ENCODE measurements at places on chromosomes 12 and 14.

DNA sequence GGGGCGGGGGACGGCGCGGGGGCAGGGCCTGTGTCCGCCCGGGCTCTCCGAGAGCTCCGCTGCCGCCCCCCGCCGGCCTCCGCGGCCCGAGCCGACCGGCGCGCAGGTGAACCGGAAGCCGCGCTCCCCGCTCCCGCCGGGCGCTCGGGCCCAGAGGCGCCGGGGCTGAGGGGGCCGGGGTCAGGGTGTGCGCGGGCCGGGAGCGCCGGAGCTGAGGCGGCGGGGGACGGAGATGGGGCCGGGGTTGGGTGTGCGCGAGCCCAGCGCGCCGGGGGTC lies 431 bp downstream of the HIP1R start:
- no peak overlapping the region for H3K27ac ChIP-seq
- DNase-seq, result peak; percentile 51
- no peaks in the 10 kb centered on the region for H3K36me3 ChIP-seq
- peaks cover 19% of the 10 kb centered on the region for H3K27me3 ChIP-seq
- H3K4me1 ChIP-seq, result no peaks in the 10 kb centered on the region

GRCh38 chr12:6535960-6536847 lies 1.9 kb downstream of the GAPDH start:
- peaks cover 28% of the 10 kb centered on the region for H3K36me3 ChIP-seq
- no peak for DNase-seq
- no peaks in the 10 kb centered on the region for H3K4me1 ChIP-seq
- H3K27me3 ChIP-seq, result no peaks in the 10 kb centered on the region
- peak overlapping the region; percentile 98 for H3K27ac ChIP-seq

DNA sequence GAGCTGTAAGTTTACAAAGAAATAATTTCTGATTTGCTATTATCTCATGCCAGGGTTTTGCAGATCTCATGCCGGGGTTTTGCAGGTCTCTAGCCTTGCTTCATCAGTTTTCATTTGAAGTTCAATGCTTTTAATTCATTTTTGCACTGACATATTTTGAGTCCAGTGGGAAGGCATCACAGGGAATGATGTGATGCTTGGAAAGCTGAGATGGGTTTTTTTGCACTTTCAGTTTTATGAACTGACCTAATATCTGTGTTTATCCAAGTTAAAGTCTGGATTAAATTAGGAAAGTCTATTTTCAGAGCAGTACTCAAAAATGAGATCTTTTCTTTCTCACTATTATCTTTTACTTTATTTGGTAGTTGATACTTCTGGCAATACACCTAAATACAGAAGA lies 23.6 kb upstream of the REP15 start:
- H3K27ac ChIP-seq, result no peak overlapping the region
- 0 out of 2 replicates have a peak, but pooled peaks cover under 1% of the 10 kb centered on the region for H3K36me3 ChIP-seq
- no peaks in the 10 kb centered on the region for H3K27me3 ChIP-seq
- no peak overlapping the region for H3K4me3 ChIP-seq
- no peak for DNase-seq
- H3K4me1 ChIP-seq, result no peaks in the 10 kb centered on the region

- no peak overlapping the region for H3K27ac ChIP-seq
- H3K4me1 ChIP-seq, result no peaks in the 10 kb centered on the region
- no peak for DNase-seq
- peaks cover 3% of the 10 kb centered on the region for H3K36me3 ChIP-seq
- no peak overlapping the region for H3K4me3 ChIP-seq
- H3K27me3 ChIP-seq, result no peaks in the 10 kb centered on the region
Measured at GRCh38 chr14:39416072-39416471, 16.2 kb downstream of the FBXO33 start.

- H3K27me3 ChIP-seq, result no peaks in the 10 kb centered on the region
- DNase-seq, result no peak
- no peak overlapping the region for H3K4me3 ChIP-seq
Measured at GRCh38 chr14:61649283-61649682, 46.0 kb upstream of the HIF1A start.

DNA sequence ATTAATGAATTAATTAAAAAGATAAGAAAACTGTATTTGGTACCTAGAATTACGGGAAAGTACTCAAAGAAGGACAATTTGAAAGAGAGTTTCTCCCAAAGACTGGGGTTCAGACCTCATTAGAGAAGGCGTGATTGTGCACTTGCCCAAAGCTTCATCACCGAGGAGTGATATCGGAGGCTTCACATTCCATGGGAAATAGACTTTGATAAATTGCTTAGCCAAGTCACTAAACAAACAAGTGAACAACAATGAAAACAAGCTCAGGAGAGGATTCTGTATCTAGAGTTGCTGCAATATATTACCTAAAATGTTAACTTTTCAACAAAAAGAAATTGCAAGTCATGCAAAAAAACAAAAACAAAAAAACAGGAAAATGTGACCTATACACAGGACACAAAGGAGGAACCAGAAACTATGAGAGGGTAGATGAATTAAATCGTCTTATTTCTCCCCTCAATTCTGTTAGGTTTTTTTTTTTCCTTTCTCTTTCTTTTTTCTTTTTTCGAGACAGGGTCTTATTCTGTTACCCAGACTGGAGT lies 3.4 kb downstream of the SPATA7 start:
- no peak overlapping the region for H3K27ac ChIP-seq
- H3K36me3 ChIP-seq, result 0 out of 2 replicates have a peak, but pooled peaks cover 3% of the 10 kb centered on the region
- H3K27me3 ChIP-seq, result no peaks in the 10 kb centered on the region
- DNase-seq, result no peak
- no peaks in the 10 kb centered on the region for H3K4me1 ChIP-seq
- H3K4me3 ChIP-seq, result no peak overlapping the region

GRCh38 chr14:104687601-104688504 lies 1.6 kb upstream of the INF2 start:
- no peak for DNase-seq
- no peak overlapping the region for H3K4me3 ChIP-seq
- H3K27ac ChIP-seq, result no peak overlapping the region
- no peaks in the 10 kb centered on the region for H3K36me3 ChIP-seq
- no peaks in the 10 kb centered on the region for H3K27me3 ChIP-seq

DNA sequence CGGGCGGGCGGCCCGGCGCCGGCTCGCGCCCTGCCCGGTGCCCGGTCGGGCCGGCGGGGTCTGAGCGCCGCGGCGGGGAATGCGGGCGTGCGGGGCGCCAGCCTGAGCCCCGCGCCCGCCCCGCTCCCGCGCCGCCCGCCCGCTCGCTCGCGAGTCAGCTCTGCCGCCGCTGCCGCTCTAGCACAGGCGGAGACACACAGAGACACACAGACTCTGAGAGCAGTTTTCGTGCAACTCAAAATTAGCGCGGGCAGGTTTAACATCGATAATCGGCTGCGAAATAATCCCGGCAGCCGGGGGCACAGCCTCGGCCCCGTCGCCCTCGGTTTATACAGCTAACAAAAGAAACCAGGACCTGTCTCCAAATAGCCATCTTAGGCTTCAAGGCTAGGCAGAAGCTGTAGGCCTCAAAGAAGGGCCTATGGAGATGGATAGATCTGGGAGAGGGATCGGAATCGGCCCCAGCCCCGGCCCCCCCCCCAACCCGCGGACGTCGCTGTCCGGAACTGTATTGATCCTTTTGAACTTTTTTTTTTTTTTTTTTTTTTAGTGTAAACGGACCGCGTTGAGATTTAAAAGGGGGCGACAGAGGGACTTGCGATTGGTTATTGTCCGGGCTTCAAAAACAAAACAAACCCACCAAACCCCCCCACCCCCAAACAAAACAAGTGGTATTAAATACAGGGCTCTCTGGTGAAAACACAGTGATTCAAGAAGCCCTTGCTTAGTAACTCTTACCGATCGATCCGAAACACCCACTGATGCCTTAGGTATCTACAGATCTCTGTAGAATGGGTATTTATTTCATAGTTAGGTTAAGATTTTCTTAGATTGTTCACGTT lies 1.1 kb downstream of the ARID2 start:
- DNase-seq, result peak; percentile 62
- no peaks in the 10 kb centered on the region for H3K36me3 ChIP-seq
- no peaks in the 10 kb centered on the region for H3K27me3 ChIP-seq
- peak overlapping the region; percentile 93 for H3K4me3 ChIP-seq
- peak overlapping the region; percentile 74 for H3K27ac ChIP-seq

GRCh38 chr14:37600880-37601741 lies 5.7 kb downstream of the TTC6 start:
- no peak overlapping the region for H3K27ac ChIP-seq
- H3K4me3 ChIP-seq, result no peak overlapping the region
- H3K36me3 ChIP-seq, result no peaks in the 10 kb centered on the region

DNA sequence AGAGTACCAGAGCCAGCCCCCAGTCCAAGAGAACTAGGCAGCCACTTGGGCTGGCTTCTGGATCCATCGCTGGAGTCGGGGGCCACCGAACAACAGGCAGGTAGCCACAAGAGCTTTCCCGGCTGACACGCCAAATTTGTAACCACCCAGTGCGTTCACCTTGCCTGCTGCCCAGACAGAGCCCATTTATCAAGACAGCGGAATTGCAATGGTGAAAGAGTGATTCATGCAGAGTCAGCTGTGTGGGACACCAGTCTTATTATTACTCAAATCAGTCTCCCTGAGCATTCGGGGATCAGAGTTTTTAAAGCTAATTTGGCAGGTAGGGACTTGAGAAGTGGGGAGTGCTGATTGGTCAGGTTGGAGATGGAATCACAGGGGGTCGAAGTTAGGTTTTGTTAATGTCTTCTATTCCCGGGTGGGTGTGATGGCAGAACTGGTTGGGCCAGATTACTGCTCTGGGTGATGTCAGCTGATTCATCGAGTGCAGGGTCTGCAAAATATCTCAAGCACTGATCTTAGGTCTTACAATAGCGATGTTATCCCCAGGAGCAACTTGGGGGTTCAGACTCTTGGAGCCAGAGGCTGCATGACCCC lies 64.3 kb downstream of the PDE6H start:
- H3K27me3 ChIP-seq, result no peaks in the 10 kb centered on the region
- no peaks in the 10 kb centered on the region for H3K36me3 ChIP-seq
- DNase-seq, result no peak

GRCh38 chr12:89936631-89937030 lies 228.0 kb upstream of the ATP2B1 start:
- no peak overlapping the region for H3K27ac ChIP-seq
- no peak overlapping the region for H3K4me3 ChIP-seq
- H3K27me3 ChIP-seq, result peaks cover 1% of the 10 kb centered on the region
- no peak for DNase-seq

DNA sequence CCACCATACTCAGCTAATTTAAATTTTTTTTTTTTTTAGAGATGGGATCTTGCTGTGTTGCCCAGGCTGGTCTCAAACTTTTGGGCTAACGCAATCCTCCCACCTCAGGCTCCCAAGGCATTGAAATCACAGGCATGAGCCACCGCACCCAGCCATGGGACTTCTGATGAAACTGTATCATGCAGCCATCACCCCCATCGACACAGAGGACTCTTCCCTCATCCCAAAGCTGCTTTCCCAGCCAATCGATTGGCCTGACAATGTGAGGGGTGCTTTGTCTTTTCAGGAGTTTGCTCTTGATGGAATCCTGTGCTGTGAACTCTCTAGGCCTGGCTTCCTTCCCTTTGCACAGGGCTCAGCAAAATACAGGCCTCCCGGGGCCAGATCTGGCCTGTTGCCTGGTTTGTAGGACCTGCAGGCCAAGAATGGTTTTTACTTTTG lies 59.6 kb upstream of the NCOR2 start:
- H3K27me3 ChIP-seq, result no peaks in the 10 kb centered on the region

- no peaks in the 10 kb centered on the region for H3K36me3 ChIP-seq
- H3K4me3 ChIP-seq, result no peak overlapping the region
- peaks cover 8% of the 10 kb centered on the region for H3K4me1 ChIP-seq
- no peak for DNase-seq
- no peak overlapping the region for H3K27ac ChIP-seq
- H3K27me3 ChIP-seq, result peaks cover 2% of the 10 kb centered on the region
Measured at GRCh38 chr12:131832321-131833231, 4.4 kb downstream of the MMP17 start.

DNA sequence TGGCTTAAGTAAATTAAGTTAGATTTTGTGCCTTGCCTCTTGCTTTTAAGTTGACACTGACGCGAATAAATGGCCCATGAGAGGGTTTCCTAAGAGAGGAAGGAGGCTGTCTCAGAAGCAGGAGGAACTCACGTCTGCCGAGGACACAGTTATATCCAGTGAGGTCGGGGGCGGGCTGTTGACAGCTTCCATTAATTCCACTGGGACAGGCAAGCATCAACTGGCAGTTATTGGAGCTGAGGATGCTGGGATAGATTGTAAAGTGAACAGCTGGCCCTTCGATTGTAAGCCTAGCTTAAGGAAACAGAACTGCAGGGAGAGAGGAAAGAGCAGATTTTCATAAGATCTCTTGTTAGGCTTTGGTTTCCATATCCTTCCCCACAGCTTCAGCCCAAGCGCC lies 399.2 kb downstream of the IPO8 start:
- H3K27me3 ChIP-seq, result no peaks in the 10 kb centered on the region
- no peak for DNase-seq
- no peaks in the 10 kb centered on the region for H3K36me3 ChIP-seq
- H3K4me3 ChIP-seq, result no peak overlapping the region
- no peaks in the 10 kb centered on the region for H3K4me1 ChIP-seq

- H3K36me3 ChIP-seq, result no peaks in the 10 kb centered on the region
- H3K27me3 ChIP-seq, result no peaks in the 10 kb centered on the region
- no peaks in the 10 kb centered on the region for H3K4me1 ChIP-seq
- DNase-seq, result no peak
Measured at GRCh38 chr12:44842669-44843068, 33.4 kb downstream of the NELL2 start.

- no peak for DNase-seq
- no peaks in the 10 kb centered on the region for H3K27me3 ChIP-seq
- H3K27ac ChIP-seq, result no peak overlapping the region
- no peaks in the 10 kb centered on the region for H3K36me3 ChIP-seq
- no peaks in the 10 kb centered on the region for H3K4me1 ChIP-seq
Measured at GRCh38 chr12:96720363-96720705, 186.7 kb upstream of the NEDD1 start.
